T follicular helper cell (primary cell): ENCODE measurements at places on chromosomes 13 and 19.

DNA sequence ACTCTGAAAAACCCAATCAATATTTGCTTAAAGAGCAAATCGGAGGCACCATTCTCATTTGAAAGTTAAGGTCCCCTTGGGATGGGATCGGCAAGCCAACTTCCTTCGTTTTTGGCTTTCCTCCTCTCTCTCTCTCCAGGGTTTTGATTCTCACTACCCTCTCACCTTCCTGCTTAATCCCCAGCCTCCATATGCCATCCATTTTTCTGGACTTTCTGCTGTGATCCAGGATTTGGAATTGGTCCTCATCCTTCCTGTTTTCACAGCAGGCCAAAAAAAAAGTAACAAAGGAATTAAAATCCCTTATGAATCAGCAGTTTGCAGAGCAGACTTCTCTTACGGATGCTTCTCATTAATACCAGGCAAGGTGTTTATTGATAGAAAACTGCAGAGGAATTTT, 283.1 kb upstream of the TMTC4 start:
- no peak for DNase-seq

GRCh38 chr13:95660981-95661581, 15.9 kb upstream of the DNAJC3 start:
- DNase-seq, result no peak

DNA sequence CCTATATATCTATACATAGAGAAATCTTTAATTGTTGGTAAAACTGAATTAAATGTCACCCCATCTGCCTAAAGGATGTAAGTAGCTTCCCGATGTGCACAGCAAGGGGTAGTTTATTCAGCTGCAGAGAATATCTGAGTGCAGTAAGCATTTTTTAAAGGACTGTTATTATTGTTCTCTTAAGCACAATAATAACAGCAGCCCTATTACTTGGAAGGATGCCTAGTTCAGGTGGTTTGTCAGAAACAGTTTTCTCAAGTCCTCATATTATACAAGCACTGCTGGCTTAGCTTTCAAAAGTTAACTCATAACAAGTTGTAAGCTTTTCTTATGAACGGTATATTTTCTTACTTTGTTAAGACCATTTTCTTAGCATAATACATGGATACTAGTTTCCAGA, 142.6 kb downstream of the CRYL1 start:
- DNase-seq, result no peak

DNA sequence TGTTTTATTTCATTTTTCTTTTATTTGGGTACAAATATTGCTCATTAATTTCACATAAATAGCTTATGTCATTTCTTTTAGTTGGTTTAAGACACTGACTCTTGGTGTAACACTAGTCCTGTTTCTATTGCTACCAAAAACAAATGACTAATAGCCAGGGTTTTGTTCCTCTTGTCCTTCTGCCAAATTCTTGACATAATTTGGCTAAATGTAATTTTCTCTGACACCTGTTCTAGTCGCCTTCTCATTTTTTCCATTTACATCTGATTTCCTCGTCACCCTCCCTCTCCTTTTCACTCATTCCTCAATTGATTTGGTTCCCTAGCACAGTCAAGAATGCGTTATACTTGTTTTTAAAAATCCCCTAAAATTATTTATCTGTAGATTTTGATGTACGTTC, 1718.7 kb downstream of the EFNB2 start:
- no peak for DNase-seq

DNA sequence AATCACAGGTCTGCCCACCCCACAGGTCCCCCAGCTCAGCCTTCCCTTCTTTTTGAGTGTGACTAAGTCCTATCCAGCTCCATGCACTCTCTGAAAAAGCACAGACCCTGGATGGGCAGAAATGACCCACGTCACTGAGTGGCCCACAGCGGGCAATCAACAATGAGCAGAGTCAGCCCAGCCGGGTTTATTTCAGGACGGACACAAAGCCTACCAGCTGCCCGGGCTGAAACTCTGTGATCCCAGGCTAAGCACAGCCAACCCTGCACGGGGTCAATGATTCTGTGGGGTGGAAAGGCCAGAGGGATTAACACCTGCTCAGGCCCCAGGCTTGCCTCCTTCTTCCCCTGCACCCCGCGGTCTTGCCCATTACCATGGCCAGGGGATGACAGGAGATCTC, 8.4 kb downstream of the NAPA start:
- DNase-seq, result no peak

DNA sequence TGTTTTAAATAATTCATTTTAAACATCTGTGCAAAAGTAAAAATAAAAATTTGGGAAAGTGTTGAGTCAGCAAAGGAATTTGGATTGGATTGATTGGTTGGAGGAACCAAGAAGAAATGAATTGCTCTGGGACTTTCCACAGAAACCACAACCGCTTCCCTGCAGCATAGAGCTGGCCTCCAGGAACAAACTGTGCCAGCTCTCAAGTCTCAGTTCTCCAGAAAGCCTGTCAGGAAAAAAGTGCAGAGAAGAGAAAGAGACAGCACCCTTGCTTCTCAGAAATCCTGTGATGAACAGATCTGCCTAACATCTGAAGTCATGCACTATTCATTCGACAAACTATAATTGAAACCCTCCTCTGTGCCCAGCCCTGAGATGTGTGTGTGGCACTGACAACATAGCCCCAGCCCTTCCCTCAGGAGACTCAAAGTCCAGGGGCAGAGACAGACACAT, 14.8 kb downstream of the LYPD3 start:
- DNase-seq, result no peak

DNA sequence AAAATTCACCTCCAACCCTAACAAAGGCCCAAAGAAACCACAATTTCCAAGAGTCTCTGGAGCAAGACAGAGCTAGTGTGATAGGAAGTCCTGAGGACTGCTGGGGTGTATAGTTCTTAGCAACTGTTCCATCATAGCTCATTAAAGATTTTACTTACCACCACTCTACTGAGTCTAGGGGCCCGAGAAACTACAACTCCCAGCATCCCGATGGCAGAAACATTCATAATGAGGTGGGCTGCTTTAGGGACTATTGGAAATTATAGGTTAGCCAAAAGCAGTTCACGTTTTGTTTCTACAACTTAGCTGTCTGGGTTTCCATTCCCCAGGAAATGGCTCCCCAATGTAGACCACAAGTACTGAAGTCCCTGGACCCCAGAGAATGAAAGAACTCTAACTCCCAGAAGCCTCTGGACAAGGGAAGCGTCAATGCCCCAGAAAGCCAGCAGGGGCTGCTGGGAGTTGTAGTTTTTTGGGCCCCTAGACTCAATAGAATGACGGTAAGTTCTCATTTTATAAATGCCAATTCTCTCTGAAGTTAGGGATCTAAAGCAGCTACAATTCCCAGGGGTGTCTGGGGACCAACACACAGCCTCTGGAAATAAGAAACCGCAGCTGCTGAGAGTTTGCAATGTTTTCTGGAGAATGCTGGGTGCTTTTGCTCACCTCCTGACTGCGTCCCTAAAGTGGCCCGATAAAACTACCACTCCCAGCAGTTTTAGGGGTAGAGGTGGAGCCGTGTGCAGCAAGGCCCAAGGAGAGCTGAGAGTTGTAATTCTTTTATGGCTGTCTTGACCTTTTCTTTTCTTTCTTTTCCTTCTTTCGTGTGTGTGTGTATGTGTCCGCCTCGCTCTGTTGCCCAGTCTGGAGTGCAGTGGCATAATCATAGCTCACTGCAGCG, 11.1 kb downstream of the FTL start:
- DNase-seq, result no peak

DNA sequence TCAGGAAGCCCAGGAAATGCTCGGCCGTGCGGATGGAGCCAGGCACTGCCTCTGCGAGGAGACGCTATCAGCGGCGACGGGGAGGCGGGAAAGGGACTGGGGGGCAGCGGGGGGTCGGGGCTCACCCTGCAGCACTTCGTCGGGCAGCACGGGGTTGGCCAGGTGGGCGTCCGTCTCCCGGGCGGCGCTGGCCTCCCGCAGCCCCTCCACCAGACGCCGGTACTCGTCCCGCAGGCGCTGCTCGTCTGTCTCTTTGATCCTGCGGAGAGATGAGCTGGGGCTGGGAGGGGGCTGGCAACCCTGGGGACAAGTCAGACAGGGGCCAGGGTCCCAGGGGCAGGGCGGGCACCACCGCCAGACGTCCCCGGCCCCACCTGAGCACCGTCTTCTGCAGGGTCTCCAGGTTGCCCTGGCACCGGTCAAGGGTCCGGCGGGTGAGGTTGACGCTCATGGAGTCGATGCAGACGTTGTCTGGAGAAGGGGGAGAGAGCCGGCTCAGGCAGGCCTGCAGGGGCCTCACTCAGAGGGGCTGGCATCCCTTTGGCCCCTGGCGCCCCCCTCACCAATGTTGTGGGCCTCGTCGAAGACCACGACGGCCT, 6.4 kb downstream of the ERCC2 start:
- DNase-seq, result no peak

DNA sequence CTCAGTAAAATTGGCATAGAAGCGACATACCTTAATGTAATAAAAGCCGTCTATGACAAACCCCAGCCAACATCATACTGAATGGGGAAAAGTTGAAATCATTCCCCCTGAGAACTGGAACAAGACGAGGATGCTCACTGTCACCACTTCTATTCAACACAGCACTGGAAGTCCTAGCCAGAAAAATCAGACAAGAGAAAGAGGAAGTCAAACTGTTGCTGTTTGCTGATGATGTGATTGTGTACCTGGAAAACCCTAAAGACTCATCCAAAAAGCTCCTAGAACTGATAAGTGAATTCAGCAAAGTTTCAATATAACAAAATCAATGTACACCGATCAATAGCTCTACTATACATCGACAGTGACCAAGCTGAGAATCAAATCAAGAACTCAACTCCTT, 63.3 kb downstream of the TNFSF13B start:
- DNase-seq, result no peak

- no peak for DNase-seq
Observed at GRCh38 chr19:39032063-39032918, at the start of gene FBXO27. TSS of gene FBXO27 (minus strand) at chr19:39032549. CDS start at chr19:39032227, 322 bp downstream.

GRCh38 chr13:99103536-99103935, 97.1 kb upstream of the UBAC2 start:
- DNase-seq, result no peak

- peak; percentile 71 for DNase-seq
Observed at GRCh38 chr19:15584541-15585115, 30.4 kb upstream of the CYP4F8 start.

DNA sequence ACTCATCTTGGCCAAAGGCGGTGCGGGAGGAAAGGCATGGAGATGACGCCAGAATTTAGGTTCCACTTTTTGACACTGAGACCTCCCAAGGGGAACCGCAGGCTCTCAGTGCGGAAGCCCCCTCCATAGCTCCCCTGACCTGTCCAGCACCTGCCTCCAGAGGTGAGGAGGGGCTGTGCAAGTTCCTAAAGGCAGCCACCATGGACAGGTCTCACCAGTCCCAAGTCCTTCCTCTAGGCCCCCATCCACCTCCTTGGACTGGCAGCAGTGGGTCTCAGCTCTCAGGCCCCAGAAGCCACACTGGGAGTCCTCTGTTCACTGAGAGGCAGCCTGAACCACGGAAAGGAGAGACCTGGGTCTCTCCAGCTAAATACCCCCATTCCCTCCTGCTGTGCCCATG, 31.6 kb upstream of the TSHZ3 start:
- no peak for DNase-seq

DNA sequence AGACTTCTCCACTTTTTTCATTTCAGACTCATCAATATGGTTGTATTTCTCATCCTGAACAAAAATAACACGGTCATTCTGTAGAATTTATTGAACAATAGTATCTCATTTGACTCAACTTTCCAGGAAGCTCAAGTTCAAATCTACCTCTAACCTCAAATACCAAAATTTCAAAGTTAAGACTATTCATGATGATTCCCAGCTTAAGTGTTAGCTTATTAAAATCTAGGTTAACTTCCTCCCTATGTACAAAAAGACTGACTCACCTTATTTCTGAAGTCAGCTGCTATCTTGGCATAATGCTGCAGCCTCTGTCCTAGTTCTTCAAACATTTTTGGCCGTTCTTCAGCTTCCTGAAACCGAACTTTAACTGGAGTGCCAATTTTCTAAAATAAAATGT, 23.2 kb downstream of the HSPH1 start:
- no peak for DNase-seq

- DNase-seq, result no peak
Observed at GRCh38 chr13:98109226-98109853, 33.6 kb upstream of the FARP1 start.

GRCh38 chr13:43475140-43475539, 311.6 kb downstream of the ENOX1 start:
- DNase-seq, result no peak

- no peak for DNase-seq
Observed at GRCh38 chr19:31261603-31262212, 87.5 kb downstream of the TSHZ3 start.

- DNase-seq, result no peak
Observed at GRCh38 chr13:21069561-21070004, 8.2 kb upstream of the LATS2 start.

DNA sequence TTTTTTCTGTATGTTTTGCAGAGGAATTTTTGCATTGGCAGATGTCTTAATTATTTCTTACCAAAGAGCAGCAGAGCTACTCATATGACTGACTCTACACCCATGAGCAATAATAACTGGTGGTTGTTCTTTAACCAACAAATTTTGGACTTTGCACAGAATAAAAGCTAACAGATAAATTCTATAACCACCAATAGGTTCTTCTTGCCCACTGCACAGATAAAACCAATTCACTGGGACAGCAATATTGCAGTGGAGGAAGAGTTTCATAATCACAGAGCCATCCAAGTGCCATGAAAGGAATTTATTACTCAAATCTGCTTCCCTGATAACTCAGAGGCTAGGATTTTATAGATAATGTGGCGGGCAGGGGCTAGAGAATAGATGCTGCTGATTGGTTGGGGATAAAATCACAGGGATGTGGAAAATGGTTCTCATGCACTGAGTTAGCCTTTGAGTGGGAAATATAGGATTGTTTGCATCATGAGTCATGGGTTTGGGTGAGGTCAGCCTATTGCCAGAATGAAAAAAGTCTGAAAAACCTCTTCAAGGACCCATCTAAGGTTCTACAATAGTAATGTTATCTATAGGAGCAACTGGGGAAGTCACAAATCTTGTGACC, 104.3 kb upstream of the PCDH17 start:
- DNase-seq, result no peak

DNA sequence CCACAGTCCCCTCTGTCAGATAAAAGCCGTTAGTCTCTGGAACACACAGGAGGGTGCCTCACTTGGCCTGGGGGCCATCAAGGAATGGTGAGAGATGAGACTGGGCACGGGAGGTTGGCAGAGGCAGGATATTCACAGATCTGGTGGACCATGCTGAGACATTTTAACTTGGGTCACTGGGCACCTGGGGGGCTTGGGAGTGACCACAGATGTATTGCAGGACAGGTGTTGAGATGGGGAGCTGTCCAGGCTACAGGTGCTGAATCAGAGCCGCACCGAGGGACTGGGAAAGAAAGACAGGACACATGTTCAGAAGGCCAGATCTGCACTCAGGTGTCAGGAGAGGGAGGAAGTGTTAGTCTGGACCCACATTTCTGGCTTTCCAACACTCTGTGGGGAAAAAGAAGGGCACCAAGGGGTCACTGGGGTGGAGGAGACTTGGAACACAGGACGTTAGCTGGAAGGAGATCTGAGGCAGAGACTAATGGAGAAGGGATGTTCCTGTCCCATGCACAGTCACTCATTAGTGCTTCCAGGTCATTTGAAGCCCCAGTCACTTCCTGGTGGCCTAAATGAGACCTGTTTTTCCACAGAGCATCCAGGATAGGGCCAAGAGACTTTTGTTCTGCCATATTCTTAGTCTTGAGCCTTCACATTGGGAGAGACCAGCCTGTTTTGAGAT, 56.1 kb downstream of the CHST8 start:
- no peak for DNase-seq
